ENCODE measurements at places on chromosomes 6 and 20.

GRCh38 chr20:14951707-14952418, 614.5 kb upstream of the FLRT3 start:
- no peak for DNase-seq

DNA sequence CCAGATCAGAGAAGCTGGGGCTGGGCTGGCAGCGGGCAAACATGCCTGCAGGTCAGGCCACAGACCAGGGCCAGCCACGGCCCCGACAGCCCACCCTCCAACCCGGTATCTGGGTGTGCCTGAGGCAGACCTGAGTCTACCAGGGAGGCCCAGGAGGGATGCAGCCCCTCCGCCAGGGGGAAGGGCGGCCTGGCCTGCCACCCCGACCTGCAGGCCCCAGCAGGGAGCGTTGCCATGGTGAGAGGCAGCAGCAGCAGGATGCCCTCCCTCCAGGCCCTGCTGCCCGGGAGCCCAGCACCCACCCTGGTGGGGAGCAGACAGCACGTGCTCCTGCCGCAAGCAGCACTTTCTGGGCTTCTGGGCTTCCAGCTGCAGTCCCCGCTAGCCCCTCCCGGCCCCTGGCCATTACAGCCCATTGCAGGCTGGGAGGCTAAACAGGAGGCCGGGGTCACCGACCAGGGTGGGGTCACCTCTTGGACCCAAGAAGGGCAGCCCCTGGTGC, 3.8 kb upstream of the EEF1A2 start:
- DNase-seq, result no peak

GRCh38 chr20:43507150-43508080, at the start of gene L3MBTL1:
Gene L3MBTL1, plus strand, starts transcription at chr20:43507697. Its CDS starts 5,807 bp downstream, at chr20:43513504.
- DNase-seq, result peak; percentile 17

DNA sequence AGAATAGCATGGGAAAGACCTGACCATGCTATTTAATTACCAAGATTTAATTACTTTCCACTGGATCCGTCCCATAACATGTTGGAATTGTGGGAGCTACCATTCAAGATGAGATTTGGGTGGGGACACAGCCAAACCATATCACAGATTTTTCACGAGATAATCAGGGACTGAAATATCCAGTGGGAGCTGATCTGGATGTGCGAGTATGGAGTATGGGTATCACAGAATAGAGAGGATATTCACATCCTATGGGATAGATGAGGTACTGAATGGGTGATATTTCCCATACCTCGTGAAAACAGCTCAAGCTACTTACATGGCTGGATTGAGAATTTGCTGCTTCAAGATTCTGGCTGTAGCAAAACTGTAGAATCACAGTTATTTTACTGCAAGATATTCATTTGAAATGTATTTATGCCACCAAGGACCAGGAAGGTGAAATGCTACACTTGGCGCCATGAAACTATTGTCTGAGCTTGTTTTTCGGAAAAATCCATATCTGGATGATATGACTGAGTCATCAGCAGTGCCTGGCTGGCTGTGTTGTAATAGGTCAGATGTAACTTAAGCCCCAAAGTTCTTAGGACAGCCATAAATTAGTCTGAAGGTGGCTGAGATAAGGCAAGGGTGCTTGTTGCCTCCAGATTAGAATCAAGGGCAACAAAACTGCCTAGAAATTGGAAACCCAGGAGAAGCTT, 29.8 kb downstream of the KCNS1 start:
- DNase-seq, result no peak

- no peak for DNase-seq
Measured at GRCh38 chr6:10434235-10434634, 19.4 kb upstream of the TFAP2A start.

DNA sequence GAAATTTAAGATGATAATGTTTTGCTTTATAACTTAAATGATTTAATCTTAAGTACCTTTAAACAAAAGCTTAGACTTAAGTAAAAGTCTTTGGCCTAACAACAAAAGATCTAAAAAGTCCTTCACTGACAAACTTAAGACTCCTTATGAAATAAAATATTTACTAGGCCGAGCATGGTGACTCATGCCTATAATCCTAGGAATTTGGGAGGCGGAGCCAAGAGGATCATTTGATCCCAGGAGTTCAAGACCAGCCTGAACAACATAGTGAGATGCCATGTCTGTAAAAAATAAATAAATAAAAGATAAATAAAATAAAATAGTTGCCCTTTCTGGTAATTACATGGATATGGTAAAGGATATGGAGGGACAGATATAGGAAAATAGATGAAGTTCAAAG, 12.4 kb downstream of the KATNA1 start:
- DNase-seq, result no peak

- no peak for DNase-seq
Measured at GRCh38 chr6:52840763-52841585, at the start of gene GSTA5. Gene GSTA5, minus strand, starts transcription at chr6:52840813.

GRCh38 chr20:41382791-41383305, 16.2 kb upstream of the EMILIN3 start:
- DNase-seq, result no peak

GRCh38 chr20:46289432-46289831, 18.9 kb downstream of the CDH22 start:
- DNase-seq, result no peak

DNA sequence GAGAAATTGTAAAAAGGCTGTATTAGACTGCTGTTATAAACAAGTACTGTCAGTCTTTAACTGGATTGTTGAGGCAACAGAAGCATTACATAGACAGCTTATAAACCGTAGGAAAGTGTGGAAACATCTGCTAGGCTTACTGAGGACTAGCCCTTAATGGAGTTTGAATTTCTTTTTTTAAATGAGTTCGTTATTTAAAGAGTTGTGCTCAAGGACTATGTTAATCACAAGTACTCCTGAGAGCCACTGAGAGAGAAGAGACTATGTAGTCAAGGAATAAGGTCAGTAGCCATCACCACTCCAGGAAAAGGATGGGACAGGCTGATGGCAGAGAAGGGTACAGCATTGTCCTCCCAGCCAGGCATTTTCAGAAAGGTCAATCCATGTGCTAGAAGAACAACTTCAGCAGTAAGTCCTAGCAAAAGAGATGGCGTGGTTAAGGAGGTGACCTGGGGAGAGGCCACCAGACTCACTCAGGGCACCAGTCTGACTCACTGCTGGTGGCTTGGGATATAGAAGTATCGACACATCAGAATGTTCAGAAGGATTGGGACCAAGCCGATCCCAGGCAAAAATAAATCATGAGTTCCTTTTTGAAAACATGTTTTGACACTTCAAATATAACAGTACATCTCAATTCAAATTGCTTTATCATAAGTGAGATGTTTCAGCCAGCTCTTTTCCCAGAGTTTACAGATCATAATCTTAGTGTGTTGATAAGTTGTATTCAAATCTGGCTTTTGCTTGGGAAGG, 6.4 kb downstream of the RPS12 start:
- no peak for DNase-seq

DNA sequence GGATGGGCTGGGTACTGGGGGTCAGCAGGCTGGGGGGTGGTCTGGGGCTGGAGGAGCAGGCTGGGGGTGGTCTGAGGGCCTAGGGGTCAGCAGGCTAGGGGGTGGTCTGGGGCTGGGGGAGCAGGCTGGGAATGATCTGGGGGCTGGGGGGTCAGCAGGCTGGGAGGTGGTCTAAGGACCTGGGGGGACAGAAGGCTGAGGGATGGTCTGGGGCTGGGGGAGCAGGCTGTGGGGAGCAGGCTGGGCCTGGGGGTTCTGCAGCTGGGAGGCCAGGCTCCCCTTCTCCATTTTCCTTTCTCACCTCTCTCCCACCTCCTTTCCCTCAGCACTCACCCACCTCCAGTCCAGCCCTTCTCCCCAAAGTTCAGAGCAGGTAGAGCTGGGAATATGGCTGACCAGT, 114.2 kb downstream of the PSMB1 start:
- DNase-seq, result no peak

DNA sequence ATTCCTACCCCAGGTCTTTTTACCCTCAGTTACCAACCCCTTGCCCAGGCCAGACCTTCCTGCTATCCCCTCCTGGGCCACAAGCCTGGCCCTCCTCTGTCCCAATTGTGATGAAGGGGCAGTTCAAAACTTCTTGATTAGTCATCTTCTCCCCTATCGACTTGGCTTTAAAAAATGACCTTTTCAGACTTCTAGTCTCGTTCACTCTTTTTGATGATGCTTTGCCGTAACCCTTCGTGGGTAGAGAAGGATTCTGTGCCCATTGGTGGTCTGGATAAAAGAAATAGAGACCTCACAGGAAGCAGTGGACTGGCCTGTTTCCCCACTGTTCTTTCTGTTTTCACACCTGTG, 5.5 kb downstream of the VEGFA start:
- no peak for DNase-seq

GRCh38 chr20:56653211-56653610, 24.1 kb downstream of the TFAP2C start:
- no peak for DNase-seq

GRCh38 chr6:134250776-134251175, 67.1 kb downstream of the SGK1 start:
- no peak for DNase-seq

DNA sequence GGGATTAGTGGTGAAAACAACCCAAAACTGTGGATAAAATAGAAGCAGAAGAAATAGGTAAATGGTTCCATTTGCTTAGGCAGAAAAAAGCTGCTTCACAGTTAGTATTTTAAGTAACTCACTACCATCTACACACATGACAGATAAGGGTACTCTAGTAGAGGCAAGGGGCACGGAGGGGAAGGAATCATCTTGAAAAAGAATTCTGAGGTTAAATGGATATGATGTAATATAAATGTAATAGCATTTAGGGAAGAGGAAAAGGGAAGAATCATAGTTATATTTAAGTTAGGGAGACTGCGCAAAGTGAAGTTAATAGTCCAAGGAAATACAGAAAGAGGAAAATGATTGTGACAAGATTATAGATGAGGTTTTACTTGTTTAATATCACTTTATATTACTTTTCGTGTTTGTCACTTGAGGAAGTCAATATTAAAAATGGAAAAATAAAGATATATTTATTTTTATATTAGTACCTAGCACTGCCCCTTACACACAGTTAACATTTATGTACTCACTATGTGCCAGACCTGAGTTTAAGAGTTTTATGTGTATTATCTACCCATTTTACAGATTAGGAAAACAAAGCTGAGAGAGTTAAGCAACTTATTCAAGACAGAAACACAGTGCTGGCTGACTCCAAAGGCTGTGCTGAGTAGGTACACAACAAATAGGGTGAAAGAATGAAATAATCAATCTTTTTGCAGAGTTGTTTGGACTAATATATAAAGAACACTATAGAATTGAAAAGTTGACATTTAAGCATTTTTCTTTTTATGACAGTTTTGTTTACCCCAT, 128.1 kb downstream of the REV3L start:
- DNase-seq, result no peak

DNA sequence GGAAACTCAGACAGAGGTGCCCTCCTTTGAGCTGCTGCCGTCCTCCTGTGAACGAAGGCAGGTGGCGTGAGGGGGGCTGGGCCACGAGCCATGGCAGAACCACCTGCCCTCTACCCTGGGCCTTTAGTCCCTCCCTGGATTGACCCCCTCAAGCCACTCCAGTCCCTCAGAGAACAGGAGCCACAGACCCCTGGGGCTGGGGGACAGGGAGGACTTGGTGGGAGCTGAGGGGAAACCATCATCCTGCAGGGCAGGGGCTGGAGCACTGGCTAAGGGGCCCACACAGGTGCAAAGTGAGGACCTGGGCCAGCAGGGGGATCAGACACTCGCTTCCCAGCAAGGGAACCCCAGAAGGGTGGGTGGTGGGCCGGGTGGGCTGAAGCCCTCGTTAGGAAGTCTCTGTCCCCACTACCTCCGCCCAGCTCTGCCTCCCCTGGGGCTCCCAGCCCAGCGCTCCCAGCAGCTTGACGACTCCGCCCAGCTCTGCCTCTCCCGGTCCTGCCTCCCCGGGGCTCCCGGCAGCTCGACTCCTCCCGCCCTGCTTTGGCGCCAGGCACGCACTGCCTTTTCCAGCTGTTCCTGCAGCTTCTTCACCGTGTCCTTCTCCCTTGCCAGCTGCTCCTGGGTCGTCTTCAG, 44.4 kb downstream of the DSTN start:
- DNase-seq, result no peak

DNA sequence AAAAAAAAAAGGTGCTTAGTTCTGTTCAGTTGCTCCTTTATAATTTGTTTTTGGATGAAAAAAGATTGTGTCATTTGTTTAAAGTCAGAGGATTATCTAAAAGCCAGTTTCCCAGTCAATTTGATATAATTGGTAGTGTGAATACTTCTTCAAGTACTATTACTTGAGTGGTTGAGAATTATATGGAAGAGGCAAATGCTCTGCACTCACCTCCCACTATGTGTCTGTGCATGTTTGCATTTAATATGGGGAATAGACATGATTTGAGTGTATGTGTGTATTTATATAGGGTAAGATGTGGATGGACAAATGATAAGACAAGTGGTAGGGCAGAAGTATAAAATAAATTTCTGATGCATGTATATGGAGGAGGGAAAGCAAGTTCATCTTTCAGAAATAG, 15.8 kb downstream of the GJA1 start:
- DNase-seq, result no peak

DNA sequence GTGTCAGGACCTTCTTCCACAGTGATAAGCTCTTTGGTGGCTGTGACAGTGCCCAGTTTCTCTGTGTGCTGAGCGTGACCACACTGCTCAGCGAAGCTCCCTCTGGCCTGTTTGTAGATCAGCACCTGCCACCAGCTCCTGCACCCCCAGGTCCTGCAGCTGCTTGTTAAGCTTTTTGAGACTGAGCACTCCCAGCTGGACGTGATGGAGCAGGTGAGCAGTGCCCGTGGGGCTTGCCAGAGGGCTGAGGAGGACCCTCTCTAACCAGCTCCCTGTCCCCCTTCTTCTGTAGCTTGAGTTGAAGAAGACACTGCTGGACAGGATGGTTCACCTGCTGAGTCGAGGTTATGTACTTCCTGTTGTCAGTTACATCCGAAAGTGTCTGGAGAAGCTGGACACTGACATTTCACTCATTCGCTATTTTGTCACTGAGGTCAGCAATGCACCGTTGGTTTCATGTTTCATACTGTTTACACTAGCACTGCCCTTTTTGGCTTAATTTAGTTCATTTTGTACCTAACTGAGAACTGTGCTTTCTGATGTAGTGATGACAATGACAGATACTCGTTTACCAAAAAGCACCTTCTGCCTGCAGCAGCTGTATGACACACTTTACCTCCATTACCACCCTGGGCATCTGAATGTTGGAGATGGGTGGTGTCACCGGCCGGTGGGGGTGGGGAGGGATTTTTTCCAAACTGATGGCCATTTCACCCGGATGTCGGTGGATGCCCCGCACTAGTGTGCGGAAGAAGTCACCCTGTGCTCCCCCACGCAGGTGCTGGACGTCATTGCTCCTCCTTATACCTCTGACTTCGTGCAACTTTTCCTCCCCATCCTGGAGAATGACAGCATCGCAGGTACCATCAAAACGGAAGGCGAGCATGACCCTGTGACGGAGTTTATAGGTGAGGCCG, 12.5 kb downstream of the NELFCD start:
- no peak for DNase-seq

- no peak for DNase-seq
Measured at GRCh38 chr20:32365564-32365963, 7.4 kb downstream of the ASXL1 start.
